ENCODE measurements at places on chromosomes 16 and 17.
A peak's percentile ranks its signal among the peaks of the same experiment; 100 is the strongest.

DNA sequence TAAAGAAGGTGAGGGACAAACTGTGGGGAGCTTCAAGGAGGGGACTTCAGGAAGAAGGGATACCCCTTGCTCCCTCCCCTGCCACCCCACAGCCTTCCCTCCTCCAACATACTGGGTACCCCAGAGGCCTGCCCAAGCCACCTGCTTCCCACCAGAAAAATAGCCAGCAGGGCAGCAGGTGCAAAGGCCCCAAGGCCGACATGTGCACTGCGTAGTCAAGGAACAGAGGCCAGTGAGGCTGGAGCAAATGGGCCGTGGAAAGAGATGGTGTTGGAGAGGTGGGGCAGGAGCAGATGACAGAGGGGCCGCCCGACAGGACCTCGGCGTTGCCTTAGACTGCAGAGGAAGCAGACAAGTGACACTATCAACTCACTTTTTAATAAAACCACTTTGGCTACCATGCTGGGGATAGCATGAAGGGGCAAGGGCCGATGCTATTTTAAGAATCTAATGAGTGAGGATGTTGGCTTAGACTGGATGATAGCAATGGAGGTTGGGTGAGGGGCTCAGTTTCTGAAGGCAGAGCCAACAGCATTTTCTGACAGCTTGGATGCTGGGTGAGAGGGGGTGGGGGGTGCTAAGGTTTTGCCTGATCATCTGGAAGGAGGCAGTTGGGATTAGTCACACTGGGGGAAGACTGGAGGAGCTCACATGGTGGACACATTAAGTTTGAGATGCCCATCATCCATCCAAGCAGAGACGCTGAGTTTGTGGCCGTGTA lies 72.8 kb upstream of the TOB1 start:
- no peak for DNase-seq

DNA sequence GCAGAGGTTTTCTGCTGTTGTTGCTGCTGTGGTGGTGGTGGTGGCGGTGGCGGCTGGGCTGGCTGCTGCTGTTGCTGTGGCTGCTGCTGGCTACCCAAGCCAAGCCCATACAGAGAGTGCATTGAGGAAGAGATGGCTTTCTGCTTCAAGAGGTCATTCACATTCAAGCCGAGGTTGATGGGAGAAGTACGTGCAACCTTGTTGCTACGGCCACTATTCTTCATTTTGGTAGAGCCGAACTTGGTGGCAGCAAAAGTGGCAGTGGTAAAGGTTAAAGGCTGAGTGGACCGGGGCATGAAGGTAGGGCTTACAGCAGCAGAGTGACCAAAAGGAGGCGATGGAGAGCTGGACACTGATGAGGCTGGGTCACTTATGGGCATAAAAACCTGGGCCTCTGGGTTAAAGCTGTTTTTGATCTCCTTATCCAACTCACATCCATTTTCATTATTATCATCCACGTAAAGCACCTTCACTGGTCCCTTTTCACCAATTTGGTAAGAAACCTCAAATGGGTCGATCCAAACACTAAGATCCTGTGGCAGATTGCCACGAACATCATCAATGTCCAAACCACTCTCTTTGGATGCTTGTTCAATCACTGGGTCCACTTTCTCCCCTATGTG lies 2.8 kb downstream of the TOB1 start:
- peak; percentile 69 for DNase-seq

- peak; percentile 69 for DNase-seq
Observed at GRCh38 chr17:78241277-78242023, 10.0 kb downstream of the TMEM235 start.

DNA sequence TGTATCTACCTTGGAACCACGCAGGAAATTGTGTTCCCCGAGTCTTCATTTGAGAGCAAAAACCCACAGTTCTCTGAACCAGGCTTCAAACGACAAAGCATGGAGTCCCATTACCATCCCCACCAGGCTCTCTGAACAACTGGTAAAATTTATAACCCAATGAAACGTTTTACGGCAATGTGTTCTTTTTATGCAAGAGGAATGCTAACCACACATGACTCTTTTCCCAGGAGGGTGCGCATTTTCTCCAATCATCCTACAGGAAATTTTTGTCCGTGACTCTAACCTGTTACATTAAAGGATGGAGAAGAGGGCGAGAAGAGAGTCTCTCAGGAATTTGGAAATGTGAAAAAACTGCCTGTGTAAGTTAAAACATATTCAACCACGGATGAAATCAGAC lies 17.8 kb downstream of the STX8 start:
- DNase-seq: no peak

GRCh38 chr17:30380643-30381339 lies 2.1 kb downstream of the CPD start:
- DNase-seq: no peak

GRCh38 chr17:72590382-72590781 lies 469.6 kb downstream of the SOX9 start:
- no peak for DNase-seq

DNA sequence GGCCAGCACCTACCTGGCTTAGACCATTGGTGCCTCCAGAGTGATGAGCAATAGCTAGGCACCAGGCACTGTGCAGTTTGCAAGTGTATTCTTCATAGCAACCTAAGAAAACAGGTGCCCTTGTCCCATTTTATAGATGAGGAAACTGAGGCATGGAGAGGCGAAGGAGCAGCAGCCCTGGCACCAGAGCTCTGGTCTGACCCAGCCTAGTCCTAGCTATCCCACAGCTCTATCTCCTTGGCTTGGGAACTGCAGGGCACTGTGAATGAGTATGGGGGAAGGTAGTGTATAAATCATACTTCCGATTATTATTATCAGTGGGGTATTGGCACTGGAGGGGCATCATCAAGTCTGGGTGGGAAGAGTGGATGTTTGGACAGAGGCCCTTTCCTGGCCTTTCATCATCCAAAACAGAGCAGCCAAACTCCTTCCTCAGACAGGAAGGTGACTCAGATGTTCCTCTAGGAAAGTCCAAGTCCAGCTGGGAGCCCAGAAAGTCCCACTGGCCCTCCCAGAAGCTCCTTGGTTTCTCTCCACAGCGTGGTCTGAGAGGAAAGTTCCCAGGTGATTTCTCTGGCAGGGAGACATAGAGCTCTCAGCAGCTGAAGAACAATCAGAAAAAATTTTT lies 32.0 kb upstream of the PLLP start:
- DNase-seq: no peak

- no peak for DNase-seq
Observed at GRCh38 chr17:73591296-73592078, 52.8 kb downstream of the SDK2 start.

DNA sequence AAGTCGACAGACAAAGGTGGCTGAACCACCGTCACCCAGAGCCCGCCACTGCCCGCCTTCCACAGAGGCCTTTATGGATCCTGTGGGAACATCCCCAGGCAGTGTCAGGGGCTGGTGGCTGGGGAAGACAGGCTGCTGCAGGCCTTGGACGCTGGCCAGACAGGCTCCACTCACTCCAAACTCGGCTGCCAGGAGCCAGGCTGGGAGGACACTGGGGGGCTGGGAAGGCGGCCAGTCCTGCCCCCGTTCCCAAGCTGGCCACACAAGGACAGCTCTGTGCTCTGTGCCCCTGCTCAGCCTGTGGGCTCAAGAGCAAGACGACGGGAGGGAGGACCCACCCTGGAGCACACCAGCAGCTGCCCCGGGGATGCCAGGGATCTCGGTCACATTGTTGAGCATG lies 7.6 kb upstream of the LCAT start:
- DNase-seq: peak; percentile 84

DNA sequence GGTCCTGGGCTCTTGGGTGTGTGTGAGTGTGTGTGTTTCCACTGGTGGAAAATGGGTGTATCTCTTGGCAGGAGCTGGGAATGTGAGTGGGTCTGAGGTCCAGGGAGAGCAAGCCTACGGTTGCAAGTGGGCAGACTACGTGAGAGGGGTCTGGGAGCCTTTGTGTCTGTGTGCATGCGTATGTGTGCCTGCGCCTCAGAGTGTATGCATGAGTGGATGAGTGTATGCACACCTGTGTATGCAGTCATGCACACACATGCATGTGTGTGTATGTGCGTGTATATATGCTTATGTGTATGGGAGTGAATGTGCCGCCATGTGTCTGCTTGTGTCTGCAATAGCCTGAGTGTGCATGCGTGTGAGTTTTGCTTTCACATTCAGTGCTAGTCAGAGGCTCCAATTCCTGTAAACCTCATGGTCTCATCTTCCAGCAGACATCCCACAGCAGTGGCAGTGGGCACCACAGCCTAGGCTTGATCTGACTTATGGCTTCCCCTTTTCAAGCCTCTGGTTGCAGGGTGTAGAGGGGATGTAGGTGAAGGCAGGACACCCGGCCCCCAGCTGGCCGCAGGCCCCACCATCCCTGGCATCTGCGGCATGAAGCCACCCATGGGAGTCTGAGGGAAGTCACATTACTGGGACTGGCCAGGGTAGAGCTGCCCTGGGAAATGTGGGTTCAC lies 19.7 kb upstream of the RMI2 start:
- no peak for DNase-seq

- DNase-seq: no peak
Observed at GRCh38 chr17:71301063-71301462, 819.8 kb upstream of the SOX9 start.

- peak; percentile 91 for DNase-seq
Observed at GRCh38 chr17:80035937-80036714, at the start of gene CCDC40. CCDC40 (plus strand) TSS chr17:80036642; CDS start chr17:80036663, 21 bp downstream.

GRCh38 chr16:30539000-30539964 lies 4.6 kb upstream of the ZNF747 start:
- DNase-seq: no peak

- no peak for DNase-seq
Observed at GRCh38 chr17:61335845-61336655, 63.6 kb upstream of the TBX2 start.

GRCh38 chr16:15777533-15778203 lies 79.2 kb downstream of the MYH11 start:
- DNase-seq: peak; percentile 58

DNA sequence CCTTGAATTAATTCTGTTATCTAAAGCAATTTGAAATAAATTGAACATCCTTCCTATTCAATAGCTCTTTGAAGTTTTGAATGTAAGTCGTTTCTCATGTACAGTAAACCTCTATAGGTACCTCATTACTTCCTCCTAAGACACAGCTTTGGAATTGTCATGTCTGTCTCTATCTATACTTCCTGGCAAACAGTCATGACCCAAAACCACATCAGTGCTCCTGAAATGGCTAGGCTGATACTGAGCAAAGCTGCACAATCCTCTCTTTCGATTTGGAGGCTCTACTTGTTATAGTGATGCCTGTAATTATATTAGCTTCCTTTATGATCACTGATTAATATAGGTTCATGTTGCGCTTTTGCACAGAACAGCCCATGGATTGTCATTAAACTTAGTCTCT lies 110.1 kb downstream of the ADAMTS18 start:
- no peak for DNase-seq

DNA sequence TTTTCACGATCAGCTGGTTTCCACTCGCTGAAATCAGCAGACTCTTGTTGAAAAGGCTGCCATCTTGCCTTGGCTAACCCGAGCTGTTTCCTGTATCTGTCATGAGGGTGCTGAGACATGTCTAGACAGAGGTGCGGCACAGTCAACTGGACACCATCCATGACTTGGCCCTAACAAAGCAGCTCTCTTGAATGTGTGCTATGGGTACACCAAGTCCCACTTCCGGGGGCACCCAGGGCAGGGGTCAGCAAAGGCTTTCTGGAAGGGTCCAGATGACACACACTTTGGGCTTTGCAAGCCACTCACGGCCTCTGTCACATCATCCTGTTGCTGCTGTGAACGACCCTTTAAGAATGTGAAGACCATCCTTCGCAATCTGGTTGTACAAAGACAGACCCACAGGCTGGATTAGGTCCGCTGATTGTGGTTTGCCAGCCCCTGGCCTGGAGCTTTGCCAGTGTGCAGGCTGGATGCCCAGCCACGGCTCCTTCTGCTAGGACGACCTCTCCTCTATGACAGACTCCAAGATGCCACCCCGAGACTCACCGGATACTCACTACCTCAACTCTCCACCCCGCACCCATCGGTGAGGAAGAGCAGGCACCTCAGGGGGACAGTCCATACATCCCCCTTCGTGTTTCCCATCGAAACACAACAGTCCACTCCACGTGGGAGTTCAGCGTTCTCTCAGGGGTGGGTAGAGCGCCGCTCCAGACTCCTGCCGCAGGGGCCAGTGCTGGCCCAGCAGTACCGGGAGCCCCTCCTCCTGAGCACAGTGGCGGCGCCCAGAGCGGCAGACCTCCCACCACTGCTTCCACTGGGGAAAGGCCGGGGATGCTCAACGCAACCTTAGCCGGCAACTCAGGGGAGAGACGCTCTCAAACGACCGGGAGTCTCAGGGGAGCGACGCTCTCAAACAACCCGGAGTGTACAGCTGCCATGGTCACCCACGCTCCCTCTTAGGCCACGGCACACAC lies 123.5 kb downstream of the ANKRD11 start:
- DNase-seq: no peak

GRCh38 chr16:54060599-54061421 lies 225.8 kb downstream of the IRX3 start:
- DNase-seq: peak; percentile 80

DNA sequence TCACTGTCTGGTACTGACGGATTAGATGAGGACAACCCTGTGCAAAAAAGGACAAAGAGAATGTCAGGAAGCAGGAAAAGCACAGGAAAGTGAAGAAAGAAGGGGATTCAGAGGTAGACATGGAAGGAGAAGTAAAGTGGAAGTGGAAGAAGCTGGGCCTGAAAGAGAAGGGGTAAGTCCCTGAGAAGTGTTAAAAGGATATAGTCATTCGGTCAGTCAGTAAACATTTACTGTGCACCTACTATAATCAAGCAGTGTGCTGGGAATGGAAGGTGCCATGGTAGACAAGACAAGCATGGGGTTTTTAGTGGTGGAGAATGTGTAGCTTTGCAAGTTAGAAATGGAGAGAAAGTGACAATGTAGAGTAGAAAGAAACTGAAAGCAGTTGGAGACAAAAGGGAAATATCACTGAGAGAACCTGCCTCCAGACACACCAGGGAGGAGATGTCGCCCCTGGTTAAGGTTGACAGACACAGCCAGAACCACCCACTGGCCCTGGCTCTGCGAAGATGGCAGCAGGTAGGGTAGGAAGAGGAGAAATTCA lies 4.4 kb upstream of the SP2 start:
- DNase-seq: no peak

DNA sequence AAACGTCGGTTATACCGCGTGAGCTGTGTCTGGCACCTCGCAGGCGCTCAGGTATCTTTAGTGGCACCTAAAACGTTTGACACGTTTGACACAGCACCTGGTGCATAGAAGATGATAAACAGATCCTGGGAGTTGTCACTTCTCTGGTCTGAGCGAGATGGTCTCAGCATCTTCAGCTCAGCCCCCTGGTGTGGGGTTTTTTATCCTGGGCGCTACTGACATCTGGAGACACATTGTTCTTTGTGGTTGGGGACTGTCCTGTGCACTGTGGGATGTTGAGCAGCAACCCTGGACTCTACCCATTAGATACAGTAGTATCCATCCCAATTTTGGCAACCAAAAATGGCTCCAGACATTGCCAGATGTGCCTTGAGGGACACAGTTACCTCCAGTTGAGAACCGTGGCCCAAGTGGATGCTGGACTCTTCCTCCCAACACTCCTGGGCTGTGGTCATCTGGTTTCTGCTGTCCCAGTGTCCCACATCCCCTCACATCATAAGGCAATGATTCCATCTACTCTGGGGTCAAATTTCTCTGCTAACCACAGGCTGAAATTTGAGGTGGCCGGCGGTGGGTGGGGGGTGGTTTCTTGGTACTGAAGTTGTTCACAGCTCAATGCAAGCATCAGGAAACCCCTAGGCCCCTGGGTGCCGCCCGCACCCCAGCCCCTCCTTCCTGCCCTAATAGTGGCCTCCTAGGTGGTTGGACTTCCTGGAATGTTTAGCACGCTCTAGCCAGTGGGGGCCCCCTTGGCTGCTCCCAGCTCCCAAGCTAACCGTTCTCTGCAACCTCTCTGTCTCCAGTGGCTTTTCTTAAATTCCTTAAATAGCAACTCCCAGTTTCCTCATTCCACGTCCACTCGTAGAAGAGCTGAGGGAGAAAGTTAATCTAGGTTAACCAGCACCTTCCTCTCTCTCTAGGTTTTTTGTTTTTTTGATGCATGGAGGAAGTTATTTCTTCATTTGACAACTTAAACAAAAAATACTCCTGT lies 124.8 kb downstream of the ABCC1 start:
- DNase-seq: no peak

Measured in BE2C (cell line).